ENCODE measurements at places on chromosomes 16 and 17.

GRCh38 chr17:56913000-56913311 is 893 bp downstream of the TRIM25 start:
- no peak for DNase-seq

GRCh38 chr17:34307110-34307509 is 12.1 kb upstream of the CCL8 start:
- no peak for DNase-seq

GRCh38 chr16:74465281-74465680 is 44.0 kb upstream of the CLEC18B start:
- DNase-seq: no peak

DNA sequence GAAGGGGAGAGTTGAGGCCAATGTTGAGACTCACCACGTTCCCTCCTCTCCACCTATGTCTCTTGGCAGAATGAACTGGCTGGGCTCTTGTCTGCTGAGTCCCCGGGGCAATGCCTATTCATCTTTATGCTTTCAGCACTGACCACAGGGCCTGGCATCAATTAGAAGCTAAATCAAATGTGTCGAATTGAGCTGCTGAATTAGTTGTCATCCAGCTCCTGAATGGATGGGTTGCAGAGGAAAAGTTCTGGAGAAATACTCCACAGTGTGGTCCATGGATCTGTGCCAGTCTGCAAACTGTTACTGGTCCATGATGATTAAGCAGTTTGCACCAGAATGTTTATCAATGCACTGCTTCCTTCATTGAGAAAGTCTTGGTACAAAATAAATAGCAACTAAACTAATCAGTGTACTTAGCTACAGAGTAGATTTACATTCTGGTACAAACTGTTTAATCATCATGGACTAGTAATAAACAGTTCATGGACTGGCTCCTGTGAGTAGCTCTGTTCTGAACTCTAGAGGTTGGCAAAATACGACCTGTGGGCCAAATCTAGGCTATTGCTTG is 4.6 kb downstream of the CNGB1 start:
- DNase-seq: no peak

GRCh38 chr17:29124135-29124924 is 55.9 kb downstream of the MYO18A start:
- DNase-seq: peak; percentile 46

GRCh38 chr16:28937222-28937876 is 5.6 kb downstream of the CD19 start:
- no peak for DNase-seq

DNA sequence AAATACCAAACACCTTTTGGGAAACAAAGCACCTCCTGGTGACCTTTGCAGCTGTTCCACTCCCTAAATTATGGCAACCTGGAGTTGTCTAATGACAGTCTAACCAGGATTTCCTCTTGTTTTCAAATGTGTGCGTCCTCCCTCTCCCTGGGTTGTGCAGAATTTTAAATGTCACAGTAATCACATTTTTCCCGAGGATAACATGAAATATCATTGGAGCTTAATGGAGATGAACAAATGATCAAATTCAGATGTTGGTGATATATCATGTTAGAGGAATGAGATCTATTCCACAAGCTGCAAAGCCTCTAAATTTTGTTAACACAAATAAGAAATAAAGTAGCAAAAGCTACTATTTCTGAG is 86.9 kb upstream of the HLF start:
- DNase-seq: no peak
